Suprapubic skin (tissue), 4 donors: ENCODE measurements at places on chromosomes 7 and 10. TPM values are rescaled to one million over a fixed set of nuclear protein-coding genes. Genes with fewer than 3 reads are reported as not detected.

SUGCT gene
- total RNA-seq: 2.2 TPM

DNA sequence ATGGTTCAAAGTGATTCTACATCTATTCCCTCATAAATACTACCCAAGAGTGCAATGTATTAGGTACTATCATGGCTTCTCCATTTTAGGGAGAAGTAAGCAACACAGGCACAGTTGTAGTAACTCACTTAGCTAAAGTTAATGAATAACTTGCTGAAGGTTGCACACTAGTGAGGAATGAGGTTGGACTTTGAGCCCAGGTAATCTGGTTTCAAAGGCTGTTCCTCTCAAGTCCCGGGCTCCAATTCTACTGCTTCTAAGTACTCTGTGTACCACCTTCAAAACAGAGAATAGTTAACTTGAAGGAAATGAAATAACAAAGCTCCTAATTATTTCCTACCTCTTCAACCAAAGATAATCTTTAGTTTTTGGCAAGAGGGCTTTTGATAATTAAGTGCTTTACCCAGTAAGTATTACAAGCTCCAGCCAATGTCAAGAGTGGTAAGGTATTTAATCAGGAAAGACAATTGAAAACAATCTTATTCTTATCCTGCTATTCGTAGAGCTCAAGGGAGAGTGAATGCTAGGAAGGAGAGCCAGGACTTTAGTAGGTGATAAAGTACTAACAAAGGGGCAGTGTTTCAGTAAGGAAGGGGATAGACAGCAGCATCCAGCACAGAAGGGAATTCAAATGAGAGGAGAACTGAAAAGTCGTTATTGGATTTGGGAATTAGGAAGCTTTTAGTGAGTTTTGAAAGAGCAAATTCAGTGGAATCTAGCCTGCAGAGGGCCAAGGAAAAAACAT is 158.2 kb upstream of the PTPRZ1 start:
- H3K27me3 ChIP-seq: no peaks in the 10 kb centered on the region
- no peaks in the 10 kb centered on the region for H3K4me1 ChIP-seq
- H3K4me3 ChIP-seq: no peak overlapping the region
- H3K36me3 ChIP-seq: no peaks in the 10 kb centered on the region
- no peak for DNase-seq

- no peak overlapping the region for H3K4me3 ChIP-seq
- no peak overlapping the region for H3K27ac ChIP-seq
- no peaks in the 10 kb centered on the region for H3K4me1 ChIP-seq
- H3K27me3 ChIP-seq: no peaks in the 10 kb centered on the region
- no peaks in the 10 kb centered on the region for H3K36me3 ChIP-seq
Measured at GRCh38 chr7:93933156-93933555, 11.6 kb downstream of the GNG11 start.

DNA sequence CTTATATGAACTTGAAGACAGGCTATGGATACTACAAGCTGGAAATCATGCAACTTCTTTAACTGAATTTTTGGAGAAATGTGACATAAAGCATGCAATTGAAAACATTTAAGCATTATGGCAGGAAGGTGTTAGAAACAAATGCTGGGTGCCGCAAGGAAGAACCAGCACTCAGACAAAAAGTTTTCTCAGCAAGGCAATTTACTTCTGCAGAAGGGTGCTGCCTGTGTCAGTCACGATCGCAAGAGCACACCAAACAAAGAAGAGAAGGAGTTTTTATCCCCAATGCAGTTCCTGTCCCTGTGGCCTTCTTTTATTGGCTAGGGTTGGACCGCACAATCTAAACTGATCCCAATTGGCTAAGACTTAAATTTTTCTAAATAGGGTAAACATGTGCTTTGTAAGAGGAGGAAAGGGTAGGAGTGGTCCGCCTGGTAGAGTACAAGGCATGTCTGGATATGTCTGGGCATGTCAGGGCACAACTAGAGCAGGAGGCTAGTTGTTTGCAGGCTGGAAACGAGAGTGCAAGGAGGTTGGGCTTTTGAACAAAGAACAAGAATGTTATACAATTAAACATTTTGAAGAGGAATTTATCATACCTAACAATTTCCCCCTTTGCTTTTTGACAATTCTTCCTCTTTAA is 109.6 kb upstream of the FAM3C start:
- no peaks in the 10 kb centered on the region for H3K36me3 ChIP-seq
- no peak overlapping the region for H3K27ac ChIP-seq
- no peak for DNase-seq
- H3K27me3 ChIP-seq: no peaks in the 10 kb centered on the region

TMEM229A gene
- total RNA-seq: not detected

GDF10 gene
- not detected for total RNA-seq

NANOS1 gene
- 2.9 TPM for total RNA-seq

DNA sequence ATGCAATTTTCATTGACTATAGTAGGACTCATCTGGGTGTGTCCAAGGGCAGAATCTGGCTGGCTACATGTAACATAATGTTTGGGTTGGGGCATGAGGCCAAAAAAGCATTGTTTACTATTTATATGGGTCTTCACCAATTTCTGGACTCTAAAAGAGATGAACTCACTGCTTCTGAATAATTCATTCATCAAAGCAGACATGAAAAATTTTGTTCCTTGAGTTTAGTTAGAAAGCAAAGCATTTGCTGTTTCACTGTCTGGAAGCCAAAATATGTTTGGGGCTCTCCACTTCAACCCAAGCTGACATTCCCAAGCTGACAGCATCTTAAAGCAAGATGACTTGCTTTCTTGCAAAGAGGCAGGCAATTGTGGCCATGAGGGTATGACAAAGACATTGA is 670.6 kb downstream of the SUGCT start:
- H3K4me1 ChIP-seq: peaks cover 3% of the 10 kb centered on the region
- no peak overlapping the region for H3K4me3 ChIP-seq
- DNase-seq: no peak

LCOR gene
- total RNA-seq: 16.7 TPM

DNA sequence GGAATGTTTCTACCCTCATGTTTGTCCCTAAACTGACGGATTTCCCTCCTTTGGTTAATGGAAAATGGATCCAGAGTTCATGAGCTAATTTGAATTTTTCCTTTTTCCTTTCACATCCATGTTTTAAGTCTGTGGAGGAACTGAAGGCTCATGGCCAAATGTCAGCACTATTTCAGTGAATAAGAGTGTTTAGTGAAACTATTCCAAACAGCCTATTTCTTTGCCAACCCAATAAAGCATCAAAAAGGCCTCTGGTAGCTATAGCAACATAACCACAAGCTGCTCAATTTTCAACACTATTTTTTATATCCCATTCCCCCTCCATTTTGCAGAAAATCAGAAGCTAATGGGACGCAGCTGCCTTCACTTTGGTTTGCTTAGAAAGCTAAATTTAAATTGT is 1454.1 kb downstream of the GATA3 start:
- no peaks in the 10 kb centered on the region for H3K36me3 ChIP-seq
- H3K4me3 ChIP-seq: no peak overlapping the region
- no peaks in the 10 kb centered on the region for H3K4me1 ChIP-seq
- no peaks in the 10 kb centered on the region for H3K27me3 ChIP-seq
- no peak for DNase-seq
- no peak overlapping the region for H3K27ac ChIP-seq

GRCh38 chr10:121681997-121682687 is 83.9 kb upstream of the FGFR2 start:
- peaks cover 3% of the 10 kb centered on the region for H3K27me3 ChIP-seq
- DNase-seq: no peak
- H3K36me3 ChIP-seq: no peaks in the 10 kb centered on the region
- no peaks in the 10 kb centered on the region for H3K4me1 ChIP-seq
- no peak overlapping the region for H3K27ac ChIP-seq
- H3K4me3 ChIP-seq: no peak overlapping the region

DNA sequence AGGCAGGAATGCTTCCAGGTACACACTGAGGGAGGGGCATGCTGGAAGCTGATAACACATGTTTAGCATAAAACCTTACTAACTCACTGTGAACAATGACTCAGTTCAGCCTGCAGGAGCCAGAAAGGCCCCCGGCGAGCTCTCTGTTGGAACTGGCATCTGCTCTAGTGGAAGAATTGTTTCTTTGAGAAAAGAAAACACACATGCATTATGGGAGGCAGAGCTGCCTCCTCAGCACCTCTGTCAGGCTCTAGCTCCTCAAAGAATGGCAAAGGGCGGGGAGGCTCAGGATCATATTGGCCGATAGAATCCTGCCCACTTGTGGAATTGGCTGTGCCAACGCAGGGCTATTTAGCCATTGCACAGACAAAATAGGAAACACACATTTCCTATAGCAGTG is 338.3 kb downstream of the CXCL12 start:
- peaks cover 33% of the 10 kb centered on the region for H3K4me1 ChIP-seq
- no peak overlapping the region for H3K4me3 ChIP-seq
- H3K27me3 ChIP-seq: no peaks in the 10 kb centered on the region
- no peak for DNase-seq

TMEM130 gene
- not detected for total RNA-seq

SLC26A3 gene
- not detected for total RNA-seq

- no peak overlapping the region for H3K4me3 ChIP-seq
- no peak for DNase-seq
- H3K27me3 ChIP-seq: no peaks in the 10 kb centered on the region
- H3K36me3 ChIP-seq: no peaks in the 10 kb centered on the region
- H3K27ac ChIP-seq: no peak overlapping the region
- peaks cover 12% of the 10 kb centered on the region for H3K4me1 ChIP-seq
Measured at GRCh38 chr7:1071731-1072254, 16.1 kb upstream of the GPER1 start.

GRCh38 chr7:90250601-90251303 is 5.8 kb downstream of the CFAP69 start:
- no peaks in the 10 kb centered on the region for H3K27me3 ChIP-seq
- H3K36me3 ChIP-seq: no peaks in the 10 kb centered on the region
- no peak for DNase-seq

GRCh38 chr10:22894714-22895113 is 33.1 kb upstream of the ARMC3 start:
- no peak overlapping the region for H3K4me3 ChIP-seq
- no peaks in the 10 kb centered on the region for H3K36me3 ChIP-seq
- H3K4me1 ChIP-seq: peaks cover 7% of the 10 kb centered on the region
- H3K27me3 ChIP-seq: no peaks in the 10 kb centered on the region
- no peak overlapping the region for H3K27ac ChIP-seq

DNA sequence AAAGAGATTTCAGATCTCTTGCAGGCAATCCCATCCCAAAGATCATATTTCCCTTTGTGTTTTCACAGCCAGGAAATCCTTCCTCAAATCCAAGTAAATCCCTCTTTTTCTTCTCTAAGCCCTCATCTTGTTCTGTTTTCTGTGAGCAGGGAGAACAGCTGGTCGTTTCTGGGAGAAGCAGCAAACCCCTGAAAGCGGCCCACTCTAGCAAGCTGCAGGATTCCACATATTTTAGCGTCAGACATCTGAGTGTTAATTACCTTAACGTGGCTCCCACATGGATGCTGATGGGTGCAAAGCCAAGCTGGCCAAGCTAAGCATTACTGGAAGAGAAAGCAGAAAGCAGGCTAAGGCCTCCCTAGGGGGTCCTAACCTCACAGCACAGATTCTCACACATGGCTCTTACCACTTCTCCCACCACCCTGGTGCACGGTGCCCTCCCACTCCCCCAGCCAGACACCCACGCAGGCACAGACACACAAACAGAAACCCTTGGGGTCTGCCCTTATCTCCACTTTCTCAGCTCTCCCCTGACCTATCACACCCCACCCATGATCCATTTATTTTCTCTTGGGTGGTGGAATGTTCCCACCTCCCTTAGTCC is 551.0 kb upstream of the AUTS2 start:
- H3K36me3 ChIP-seq: no peaks in the 10 kb centered on the region
- H3K4me1 ChIP-seq: no peaks in the 10 kb centered on the region
- no peaks in the 10 kb centered on the region for H3K27me3 ChIP-seq
- DNase-seq: no peak
- no peak overlapping the region for H3K4me3 ChIP-seq

- H3K27ac ChIP-seq: no peak overlapping the region
- H3K4me3 ChIP-seq: no peak overlapping the region
- peaks cover 94% of the 10 kb centered on the region for H3K36me3 ChIP-seq
- DNase-seq: no peak
- H3K4me1 ChIP-seq: no peaks in the 10 kb centered on the region
Measured at GRCh38 chr10:32031920-32032319, 24.3 kb downstream of the KIF5B start.

GRCh38 chr7:89966067-89966664 is 188.1 kb upstream of the STEAP1 start:
- no peak for DNase-seq
- no peak overlapping the region for H3K4me3 ChIP-seq
- no peaks in the 10 kb centered on the region for H3K36me3 ChIP-seq
- H3K27ac ChIP-seq: no peak overlapping the region

GRCh38 chr7:45387837-45388236 is 186.3 kb upstream of the ADCY1 start:
- no peaks in the 10 kb centered on the region for H3K36me3 ChIP-seq
- DNase-seq: no peak
- H3K4me3 ChIP-seq: no peak overlapping the region
- no peak overlapping the region for H3K27ac ChIP-seq
- peaks cover 6% of the 10 kb centered on the region for H3K27me3 ChIP-seq

- no peak for DNase-seq
- peaks cover 86% of the 10 kb centered on the region for H3K27me3 ChIP-seq
Measured at GRCh38 chr7:128166603-128167041, 74.5 kb upstream of the LEP start.

LARP4B gene
- 100 TPM for total RNA-seq

DNA sequence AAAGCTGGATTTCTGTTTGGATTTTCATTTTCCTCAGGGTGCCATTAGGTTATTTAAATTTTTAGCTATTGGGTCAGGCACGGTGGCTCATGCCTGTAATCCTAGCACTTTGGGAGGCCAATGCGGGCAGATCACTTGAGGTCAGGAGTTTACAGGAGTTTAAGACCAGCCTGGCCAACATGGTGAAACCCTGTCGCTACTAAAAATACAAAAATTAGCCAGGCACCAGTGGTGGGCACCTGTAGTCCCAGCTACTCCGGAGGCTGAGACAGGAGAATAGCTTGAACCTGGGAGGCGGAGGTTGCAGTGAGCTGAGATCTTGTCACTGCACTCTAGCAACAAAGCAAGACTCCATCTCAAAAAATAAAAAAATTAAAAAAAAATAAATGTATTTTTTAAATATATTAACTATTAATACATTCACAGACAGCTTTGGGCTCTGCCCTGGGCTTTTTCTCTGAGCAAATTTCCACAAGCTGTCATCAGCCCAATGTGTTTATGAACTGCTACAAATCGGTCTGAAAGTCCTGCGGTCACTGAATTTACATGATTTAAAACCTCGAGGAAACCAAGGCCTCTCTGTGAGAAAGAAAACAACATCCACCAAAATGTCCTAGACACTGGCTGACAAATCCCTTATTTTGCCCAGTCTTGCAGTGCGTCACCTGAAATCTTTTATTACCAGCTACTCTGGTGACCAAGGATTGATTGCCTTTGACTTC is 19.2 kb upstream of the PLEKHS1 start:
- DNase-seq: no peak
- H3K4me1 ChIP-seq: no peaks in the 10 kb centered on the region
- peaks cover 29% of the 10 kb centered on the region for H3K36me3 ChIP-seq
- no peaks in the 10 kb centered on the region for H3K27me3 ChIP-seq
- H3K27ac ChIP-seq: no peak overlapping the region
- no peak overlapping the region for H3K4me3 ChIP-seq

TDRD1 gene
- total RNA-seq: not detected
